Hypothalamus (tissue), 51 donors: ENCODE measurements at places on chromosomes 3 and 15.

DNA sequence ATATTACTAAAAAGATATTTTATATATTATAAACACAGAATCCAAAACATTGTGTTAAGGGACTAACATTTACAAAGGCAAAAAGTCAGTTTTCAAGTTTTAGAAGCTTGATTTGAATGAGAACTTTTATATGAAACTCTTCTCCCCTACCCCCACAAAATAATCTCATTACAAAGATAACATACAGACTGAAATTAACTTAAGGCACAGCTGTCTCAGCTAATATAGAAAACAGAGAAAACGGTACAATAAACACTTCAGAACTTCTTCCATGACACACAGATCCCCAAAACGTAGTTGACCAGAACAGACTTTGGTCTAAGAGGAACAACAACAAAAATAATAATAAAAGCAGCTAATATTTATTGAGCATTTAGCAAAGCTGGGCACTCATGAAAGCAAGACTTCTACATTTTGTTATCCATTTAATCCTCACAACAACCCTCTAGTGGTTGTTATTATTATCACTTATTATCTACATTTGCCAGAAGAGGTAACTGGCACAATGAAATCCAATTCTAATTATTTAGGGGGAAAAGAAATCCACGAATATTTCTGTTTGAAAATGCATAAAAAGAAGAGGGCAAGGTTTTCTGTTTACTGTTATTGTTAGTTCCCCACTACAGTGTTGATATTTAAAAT lies 68.1 kb downstream of the PFN2 start:
- DNase-seq = no peak

DNA sequence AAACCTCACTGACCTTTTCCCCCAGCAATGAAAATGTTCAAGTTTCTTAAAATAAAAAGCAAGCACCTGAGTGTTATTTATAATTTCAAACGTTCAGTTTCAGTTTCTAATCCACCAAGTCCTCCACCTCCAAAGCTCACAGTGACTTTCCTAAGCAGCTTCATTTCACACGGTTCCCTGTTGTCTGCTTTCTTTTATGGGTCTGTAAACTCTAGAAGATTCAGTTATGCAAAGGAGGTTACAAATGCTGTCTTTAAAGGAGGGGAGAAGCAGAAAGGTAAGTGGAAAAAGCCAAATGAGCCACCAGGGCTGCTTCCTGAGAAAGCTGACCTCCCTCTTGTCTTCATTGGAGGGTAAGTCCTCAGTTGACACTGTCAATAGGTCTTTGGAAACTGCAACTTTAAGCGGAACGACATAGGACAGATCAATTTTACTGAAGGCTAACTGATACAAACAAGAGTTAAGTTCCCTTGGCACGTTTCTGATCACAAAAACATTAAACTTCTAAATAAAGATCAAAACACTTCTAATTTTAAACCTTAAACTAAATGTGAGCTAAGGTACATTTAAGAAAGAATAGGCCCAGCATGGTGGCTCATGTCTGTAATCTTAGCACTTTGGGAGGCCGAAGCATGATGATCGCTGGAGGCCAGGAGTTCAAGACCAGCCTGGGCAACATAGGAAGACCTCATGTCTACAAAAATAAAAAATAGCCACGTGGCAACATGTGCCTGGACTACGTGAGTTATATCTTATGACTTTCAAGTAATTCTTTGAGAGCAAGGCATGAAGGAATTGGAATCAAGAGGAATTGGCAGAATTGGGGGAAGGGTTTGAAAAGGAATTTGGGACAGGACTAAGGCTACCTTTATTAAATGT lies 151.9 kb upstream of the UBE2E1 start:
- no peak for DNase-seq

- DNase-seq = no peak
These were observed 674.1 kb downstream of the MECOM start for GRCh38 chr3:168989396-168989795.

DNA sequence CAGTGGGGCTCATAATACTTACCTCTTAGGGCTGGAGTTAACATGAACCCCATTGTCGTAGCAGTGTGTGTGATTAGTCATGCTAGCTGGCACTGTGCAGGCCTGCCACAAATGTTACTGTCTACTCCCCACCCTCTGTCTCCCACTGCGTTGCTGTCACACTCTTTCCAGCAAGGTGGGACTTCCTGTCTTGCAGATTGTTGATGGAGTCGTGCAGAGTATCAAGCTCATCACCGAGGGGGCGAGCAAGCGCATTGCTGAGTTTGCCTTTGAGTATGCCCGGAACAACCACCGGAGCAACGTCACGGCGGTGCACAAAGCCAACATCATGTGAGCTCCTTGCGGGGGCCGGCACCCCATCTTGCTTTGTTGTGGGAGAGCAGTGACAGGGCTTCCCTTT lies 12.9 kb downstream of the IDH3A start:
- DNase-seq = peak; percentile 20

GRCh38 chr3:134485075-134485717 lies 589 bp downstream of the ANAPC13 start:
- DNase-seq = no peak

GRCh38 chr3:177374323-177374722 lies 177.0 kb upstream of the TBL1XR1 start:
- DNase-seq = no peak

DNA sequence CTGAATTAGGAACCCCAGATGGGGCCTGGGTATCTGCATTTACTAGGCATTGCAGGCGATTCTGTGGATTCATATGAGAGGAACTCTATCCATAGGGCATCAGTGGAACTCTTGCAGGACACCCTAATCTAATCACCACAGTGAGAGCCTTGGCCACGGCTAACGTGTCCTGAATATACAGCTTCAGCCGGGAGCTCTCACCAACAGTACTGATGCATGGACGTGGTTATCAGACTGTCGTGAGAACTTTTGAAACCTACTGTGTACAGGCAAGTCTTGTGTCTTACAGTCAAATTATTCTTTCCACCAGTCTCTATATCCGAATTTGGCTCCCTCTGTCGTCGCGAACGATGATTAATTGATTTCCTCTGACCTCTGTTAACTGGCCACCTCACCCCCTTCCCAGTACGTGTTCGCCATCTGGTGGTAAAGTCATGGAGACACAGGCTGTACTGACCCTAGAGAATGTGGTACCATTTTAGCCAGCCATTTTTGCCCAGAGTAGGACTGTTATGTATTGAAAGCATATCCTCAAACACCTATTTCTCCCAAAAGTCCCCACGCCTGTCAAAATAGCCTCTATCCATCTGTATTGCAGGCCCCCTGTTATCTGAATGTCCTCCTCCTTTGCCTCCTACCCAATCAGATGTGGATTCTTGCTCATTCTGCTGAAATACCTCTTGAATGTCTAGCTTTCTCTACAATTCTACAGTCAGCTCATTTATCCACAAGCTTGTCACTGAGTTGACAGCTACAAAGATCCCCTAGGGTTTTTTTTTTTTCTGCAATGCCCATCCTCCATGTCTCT lies 39.7 kb downstream of the GLDN start:
- DNase-seq = peak; percentile 17

GRCh38 chr3:8560366-8561007 lies 58.9 kb downstream of the LMCD1 start:
- no peak for DNase-seq
